Activated T-helper 1 cell treated with anti-CD3 and anti-CD28 coated beads, Interleukin-2, amount 50 U/mL, for 16 hours (primary cell): ENCODE measurements at places on chromosomes 11 and 22.

- no peak for DNase-seq
Measured at GRCh38 chr22:20783844-20784723, 10.2 kb downstream of the SERPIND1 start.

DNA sequence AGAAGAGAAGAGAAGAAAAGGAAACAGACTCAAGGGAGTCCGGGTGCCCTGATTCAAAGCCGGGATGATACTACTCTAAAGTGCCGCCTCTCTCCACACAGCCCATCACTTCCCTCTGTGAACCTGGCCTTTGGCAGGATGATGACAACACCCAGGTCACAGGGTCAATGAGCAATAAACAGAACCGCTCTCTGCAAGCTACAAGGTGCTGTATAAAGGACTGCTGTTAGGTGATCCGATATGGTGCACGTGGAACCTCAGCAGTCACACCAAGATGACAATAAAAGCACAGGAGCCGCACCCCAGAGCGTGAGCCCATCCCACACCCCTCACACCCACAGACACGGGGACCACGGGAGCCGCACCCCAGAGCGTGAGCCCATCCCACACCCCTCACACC, 10.7 kb downstream of the TTLL1 start:
- no peak for DNase-seq

- no peak for DNase-seq
Measured at GRCh38 chr22:24207264-24208011, 26.2 kb downstream of the SUSD2 start.

GRCh38 chr11:63800921-63801320, 12.3 kb upstream of the SPINDOC start:
- DNase-seq, result no peak

DNA sequence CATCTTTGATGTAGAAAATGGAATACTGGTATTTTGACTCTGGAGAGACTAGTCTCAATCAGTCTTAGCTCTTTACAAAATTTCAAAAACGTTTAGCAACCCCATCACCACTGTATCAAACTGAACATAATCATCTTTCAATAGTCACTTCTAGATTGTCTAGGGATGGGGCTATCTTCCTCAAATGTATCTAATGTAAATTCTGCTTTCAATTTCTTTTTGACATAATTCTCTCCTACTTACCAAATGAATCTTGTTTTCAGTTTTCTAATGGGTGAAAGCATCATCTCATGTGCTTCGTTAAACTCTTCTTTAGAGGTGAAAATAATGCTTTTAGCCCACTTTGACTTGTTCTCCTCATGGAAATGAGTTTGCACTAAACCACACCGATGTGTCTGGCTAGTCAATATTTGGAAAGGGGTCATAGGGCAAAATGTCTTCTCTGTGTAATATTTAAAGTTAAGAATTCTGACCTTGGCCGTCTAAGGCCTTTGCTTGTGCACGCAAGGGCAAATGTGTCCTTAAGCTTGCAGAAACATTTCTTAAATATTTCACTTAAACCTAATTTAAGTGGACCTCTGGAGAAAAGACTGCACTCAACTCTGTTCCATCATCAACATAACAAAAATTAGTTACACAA, 5.2 kb downstream of the SIK3 start:
- no peak for DNase-seq

DNA sequence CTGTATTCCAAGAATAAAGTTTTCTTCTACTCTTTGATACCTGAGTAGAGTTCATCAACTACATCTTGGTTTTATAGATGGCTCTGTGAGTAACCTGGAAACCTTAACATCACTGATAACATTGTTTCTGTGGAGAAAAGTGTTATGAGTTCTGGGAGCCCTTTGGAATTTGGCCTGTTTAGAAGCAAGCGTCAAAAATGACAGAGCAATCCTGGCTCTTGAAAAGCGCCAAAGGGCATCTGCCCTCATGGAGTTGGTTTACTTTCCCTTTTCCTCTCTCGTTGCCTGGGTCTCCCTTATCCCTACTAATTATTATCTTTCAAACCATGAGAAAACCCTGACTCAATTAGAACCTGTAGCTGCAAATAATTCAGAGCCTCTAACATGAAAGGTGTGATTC, 140.1 kb downstream of the DBX1 start:
- DNase-seq, result no peak

DNA sequence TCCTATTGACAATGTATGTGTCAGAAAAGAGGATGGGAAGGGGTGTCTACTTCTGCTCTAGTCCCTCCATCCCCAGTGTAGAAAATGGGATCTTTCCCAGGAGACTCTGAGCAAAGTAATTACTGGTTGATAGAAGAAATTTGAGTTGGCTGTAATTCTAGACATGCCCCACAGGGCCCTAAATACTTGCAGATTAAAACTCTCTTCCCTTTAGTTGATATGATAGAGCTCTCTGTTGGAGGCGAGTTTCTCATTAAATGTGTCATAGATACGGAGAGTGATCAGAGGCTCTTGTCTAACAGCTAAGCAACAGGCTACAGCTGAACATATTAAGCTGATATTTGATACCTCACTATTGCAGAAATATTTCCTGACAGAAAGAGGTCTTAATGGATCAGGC, 32.9 kb downstream of the OR52E1 start:
- no peak for DNase-seq

GRCh38 chr11:18495703-18496102, 31.0 kb downstream of the TSG101 start:
- no peak for DNase-seq

- no peak for DNase-seq
Measured at GRCh38 chr11:11035331-11035730, 177.5 kb upstream of the ZBED5 start.

- no peak for DNase-seq
Measured at GRCh38 chr11:10058356-10058755, 235.7 kb downstream of the SBF2 start.

GRCh38 chr11:73467505-73467904, 91.3 kb downstream of the RELT start:
- DNase-seq, result no peak

GRCh38 chr11:81987829-81988472, 745.7 kb downstream of the FAM181B start:
- DNase-seq, result no peak

DNA sequence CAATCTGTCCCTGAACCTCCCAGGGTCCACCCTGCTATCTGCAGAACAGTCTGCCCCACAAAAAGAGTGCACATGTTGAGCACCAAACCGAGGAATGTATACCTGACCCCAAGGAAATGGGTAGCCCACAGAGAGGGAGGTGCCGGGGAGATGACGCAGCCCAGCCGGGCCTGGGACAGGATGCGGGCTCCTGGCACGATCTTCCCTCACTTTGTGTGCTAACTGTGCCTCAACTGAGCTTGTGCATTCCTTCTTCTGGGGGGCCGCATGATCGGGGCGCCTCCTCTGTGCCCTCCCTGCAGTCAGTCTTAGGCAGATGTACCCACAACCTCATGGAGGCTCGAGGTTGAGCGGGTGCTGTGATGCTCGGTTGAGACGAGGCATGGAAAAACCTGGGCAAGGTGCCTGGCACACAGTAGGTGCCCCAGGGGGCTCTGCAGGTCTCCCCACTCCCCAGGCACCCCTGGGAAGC, 2.4 kb downstream of the GAS2L1 start:
- DNase-seq, result no peak

- DNase-seq, result no peak
Measured at GRCh38 chr11:36458129-36458915, 51.8 kb downstream of the TRAF6 start.

DNA sequence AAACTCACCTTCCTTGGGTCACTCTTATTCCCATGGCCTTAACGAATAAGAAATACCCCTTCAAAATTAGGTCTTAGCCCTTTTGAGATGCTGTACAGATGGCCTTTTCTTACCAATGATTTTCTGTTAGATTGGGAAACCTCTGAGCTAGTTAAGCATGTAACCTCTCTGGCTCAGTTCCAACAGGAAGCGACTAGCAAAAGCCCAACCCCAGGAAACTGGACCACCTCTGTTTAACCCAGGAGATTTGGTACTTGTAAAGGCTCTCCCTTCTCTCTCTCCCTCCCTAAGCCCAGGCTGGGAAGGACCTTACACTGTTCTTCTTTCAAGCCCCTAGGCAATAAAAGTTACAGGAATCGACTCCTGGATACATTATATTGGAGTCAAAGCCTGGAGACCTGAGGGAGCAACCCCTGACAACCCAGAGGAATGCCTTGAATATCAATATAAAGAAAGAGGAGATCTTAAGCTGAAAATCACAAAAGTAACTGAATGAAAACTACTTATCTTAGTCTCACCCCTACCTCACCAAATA, 11.7 kb downstream of the APIP start:
- no peak for DNase-seq

DNA sequence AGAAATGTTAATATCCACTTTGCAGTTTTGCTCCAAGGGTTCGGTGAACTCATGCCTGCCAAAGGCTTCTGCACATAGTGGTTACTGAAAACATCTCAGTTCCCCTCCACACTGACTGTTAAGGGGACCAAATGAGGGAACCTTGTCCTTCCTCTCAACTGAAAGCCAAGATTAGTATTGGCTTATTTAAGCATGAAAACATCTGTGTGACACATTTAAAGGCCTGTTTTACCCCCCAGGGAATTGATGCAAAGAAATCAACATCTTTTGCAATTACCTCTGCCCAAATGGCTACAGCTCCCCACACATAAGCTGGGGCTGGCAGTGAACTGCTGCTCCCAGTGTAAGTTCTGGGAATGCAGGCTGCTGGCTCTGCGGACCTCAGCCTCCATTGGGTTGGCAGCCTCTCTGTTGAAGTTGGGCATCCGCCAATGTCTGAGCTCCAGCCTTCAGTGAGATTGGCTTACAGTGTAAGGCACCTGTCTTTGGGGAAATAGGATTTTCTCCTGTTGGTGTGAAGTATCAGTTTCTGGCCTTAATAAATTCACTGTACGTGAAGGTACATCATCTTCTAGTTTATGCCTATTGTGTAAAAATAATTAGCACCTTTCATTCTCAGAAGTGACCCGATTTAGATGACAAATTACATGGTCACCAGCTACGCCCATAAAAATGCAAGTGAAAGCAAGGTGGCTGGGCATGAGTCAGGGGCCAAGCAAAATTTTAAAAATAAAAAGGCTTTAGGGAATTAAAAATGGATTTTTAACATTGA, 213.4 kb upstream of the SYN3 start:
- no peak for DNase-seq

GRCh38 chr22:27022274-27022895, 365.0 kb downstream of the MIAT start:
- DNase-seq, result no peak

- no peak for DNase-seq
Measured at GRCh38 chr11:121754598-121754997, 301.8 kb upstream of the SORL1-AS1 start.

- DNase-seq, result no peak
Measured at GRCh38 chr11:63901660-63902059, 15.3 kb downstream of the RCOR2 start.

- DNase-seq, result no peak
Measured at GRCh38 chr22:41968601-41969000, 642 bp upstream of the SEPTIN3 start.

DNA sequence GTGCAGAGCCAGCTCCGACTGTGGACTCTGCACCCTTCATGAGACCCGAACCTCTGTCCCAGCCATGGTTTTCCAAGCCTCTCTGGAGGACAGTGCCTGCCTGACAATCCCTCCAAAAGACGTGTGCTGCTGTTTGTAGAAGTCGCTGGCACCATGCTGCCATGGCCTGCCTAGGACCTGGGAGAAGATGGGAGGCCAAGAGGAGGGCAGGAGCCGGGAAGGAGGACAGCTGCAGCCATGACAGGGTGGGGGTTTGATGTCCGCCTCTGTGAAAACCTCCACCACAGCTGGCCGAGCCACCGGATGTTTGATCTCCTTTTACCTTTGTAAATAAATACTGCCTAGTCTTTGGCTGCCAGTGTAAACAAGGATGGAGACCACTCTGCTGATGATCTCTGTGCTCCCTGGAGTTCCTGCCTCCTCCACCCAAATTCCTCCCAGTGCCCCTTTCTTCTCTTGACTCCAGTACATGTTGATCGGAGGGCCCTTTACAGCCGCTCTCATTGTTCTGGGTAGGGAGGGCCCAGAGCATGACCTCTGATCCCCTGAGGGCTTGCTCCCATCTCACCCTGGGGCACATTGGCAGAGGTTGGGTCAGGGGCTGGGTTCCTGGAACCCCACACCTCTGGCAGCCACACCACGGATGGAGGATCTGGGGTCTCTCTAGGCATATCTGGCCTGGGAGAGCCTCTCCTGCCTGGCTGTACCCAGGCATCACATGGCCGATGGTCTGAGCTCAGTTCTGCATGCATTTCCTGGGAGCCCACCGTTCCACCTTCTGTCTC, 66.9 kb downstream of the BCR start:
- no peak for DNase-seq

DNA sequence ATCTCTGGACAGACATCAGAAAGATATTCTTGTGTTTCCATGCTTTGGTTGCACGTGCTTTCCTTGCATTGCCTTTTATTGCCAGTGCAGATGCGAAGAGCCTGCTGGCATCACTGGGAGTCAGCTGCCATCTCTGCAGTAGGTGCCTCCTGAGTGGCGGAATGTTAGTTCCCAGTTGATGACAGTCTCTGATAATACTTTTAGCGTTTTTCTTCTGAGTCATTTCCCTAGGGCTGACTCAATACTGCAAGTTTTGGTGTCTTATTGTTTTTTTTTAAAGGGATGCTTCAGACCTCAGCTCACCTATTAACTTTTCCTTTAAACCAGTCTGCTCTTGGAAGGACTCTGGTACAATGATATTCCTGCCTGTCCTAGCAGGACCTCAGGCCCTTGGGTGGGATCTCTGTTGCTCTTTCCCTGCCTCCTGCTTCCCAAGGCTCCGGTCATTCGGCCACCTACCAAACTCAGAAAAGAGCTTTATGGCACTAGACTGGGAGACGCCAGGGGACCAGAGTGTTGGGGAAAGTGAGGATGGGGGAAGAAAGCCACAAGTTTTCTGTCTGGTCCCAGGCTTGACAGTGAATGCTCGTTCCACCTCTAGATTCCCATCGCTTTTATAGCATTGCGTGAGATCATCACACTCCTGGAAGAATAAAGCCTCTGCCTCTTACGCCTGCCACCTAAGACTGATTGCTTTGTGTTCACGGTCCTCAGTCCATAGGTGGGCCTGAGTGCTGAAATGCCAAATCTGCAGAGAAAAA, 308.7 kb downstream of the DDX10 start:
- no peak for DNase-seq

GRCh38 chr11:26837154-26837553, 115.3 kb upstream of the SLC5A12 start:
- DNase-seq, result no peak

- no peak for DNase-seq
Measured at GRCh38 chr11:110935018-110935640, 222.9 kb upstream of the ARHGAP20 start.

- no peak for DNase-seq
Measured at GRCh38 chr11:21104641-21105040, 435.3 kb downstream of the NELL1 start.

- DNase-seq, result no peak
Measured at GRCh38 chr22:24486501-24486921, 8.6 kb upstream of the UPB1 start.

- DNase-seq, result no peak
Measured at GRCh38 chr11:106988151-106989077, 29.9 kb downstream of the GUCY1A2 start.
